Suppressor macrophage treated with lipopolysaccharide for 1 hour (primary cell): ENCODE measurements at places on chromosomes 16 and 17.

GRCh38 chr17:30368912-30369720, 9.6 kb upstream of the CPD start:
- no peak for DNase-seq

GRCh38 chr17:3804503-3804931, 3.5 kb upstream of the ITGAE start:
- DNase-seq = peak; percentile 58

- DNase-seq = no peak
These were observed 1.7 kb upstream of the COASY start for GRCh38 chr17:42560246-42560645.

GRCh38 chr17:28917465-28917864, 14.6 kb upstream of the DHRS13 start:
- no peak for DNase-seq

- peak; percentile 88 for DNase-seq
These were observed 10.7 kb upstream of the CENPV start for GRCh38 chr17:16363749-16364536.

GRCh38 chr16:81717662-81718189, 61.4 kb upstream of the PLCG2 start:
- no peak for DNase-seq

DNA sequence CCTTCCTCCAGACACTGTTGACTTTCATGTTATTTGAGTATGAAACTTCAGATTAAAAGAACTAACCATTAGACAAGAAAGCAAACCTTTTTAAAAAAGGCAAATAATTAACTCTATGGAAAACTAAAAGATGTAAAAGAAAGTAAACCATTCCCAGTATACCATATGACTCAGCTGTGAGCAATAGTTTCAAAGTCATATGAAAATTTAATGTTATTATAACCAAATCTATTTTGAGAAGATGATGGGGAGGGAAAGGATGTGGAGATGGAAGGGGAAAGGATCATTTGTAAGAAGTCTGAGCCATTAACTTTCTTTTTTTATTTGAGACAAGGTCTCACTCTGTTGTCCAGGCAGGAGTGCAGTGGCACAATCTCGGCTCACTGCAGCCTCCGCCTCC, 131.8 kb downstream of the IRX5 start:
- DNase-seq = no peak

DNA sequence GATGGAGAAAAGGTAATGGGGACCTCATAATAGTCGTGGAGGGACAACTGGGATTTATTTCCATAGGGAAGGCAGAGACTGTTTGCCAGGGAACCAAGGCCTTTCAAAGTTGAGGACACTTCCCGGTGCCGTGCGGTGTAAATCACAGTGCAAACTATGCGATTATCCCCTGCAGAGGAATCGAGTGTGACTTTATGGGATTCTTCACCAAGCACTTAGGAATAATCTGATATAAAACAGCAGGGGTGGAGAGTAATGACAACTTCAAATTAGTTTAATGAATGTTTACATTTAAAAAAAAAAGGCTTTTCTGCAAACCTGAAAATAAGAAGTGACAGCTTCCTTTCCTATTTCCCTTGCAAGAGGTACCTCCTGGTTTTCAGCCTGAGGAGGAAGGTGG, 538.2 kb downstream of the MAF start:
- DNase-seq = no peak

GRCh38 chr17:74070998-74071679, 132.3 kb upstream of the RPL38 start:
- DNase-seq = no peak

DNA sequence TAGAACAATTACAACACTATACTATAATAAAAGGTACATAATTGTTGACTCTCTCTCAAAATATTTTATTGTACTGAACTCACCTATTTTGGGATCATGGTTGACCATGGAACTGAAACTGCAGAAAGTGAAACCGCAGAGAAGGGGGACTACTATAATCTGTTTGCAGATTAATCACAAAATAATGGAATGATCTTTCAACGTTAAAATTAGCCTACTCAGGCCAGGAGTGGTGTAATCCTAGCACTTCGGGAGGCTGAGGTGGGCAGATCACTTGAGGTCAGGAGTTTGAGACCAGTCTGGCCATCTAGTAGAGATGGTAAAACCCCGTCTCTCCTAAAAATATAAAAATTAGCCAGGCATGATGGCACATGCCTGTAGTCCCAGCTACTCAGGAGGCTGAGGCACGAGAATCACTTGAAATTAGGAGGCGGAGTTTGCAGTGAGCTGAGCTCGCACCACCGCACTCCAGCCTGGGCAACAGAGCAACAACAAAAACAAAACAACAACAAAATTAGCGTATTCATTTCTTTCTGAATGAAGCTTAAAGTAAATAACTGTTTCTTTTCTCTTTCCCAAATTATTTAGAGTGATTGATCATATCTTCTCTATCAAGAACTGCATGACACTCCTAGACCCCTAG, 45.6 kb downstream of the IKZF3 start:
- DNase-seq = no peak

DNA sequence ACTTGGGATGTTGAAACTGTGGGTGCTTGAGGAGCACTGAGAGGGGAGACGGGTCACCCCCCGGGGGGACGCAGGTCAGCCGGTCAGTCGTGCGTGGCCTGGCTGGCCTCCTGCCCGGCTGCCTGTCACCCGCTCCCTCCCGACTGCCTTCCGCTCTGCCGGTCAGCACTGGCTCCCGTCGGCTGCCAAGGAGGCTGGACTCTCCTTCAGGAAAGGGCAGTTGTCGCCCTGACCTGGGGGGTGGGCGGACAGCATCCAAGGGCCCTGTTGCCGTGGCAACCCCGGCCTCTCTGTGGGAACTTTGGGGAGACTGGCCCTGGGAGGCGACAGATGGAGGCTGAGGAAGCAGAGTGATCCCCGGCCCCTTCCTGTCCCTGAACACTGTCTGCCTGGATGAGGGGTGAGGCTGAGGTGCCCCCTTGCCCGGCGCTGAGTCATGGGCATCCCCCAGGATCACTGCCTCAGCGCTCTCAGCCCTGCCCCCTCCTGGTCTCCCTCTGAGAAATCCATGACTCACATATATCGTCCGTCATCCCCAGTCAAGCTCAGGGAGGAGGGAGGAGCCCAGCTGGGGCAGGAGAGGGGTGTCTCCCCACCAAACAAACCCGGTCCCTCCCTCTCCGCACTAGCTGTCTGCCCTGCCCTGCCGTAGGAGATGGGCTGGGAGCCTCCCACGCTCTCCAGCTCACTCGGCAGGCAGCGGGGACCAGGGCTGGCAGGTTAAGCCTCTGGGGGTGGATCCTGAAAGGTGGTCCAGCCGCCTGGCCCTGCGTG, at the start of gene ADGRG1:
Gene ADGRG1, plus strand, starts transcription at position 623 of the 774 bp plus-strand sequence. CDS start 21,658 bp downstream, outside the sequence.
- peak; percentile 93 for DNase-seq

DNA sequence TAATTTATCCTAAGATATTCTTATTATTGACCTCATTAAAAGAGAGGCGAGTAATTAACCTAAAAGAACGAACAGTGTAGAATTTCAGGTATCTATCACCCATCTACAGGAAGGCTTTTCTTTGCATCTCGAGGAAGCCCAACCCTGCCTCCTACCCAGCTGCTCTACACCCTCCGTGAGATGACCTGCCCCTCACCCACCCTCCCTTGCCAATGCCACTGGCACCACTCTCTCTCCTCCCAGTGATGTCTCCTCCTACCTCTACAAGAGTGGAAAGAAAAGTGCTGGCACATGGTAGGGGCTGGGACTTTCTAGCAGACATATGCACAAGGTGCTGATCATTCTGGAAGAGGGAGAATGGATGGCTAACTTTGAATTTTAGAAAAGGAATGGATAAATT, 22.9 kb upstream of the FOXJ1 start:
- no peak for DNase-seq

- no peak for DNase-seq
These were observed 277.9 kb upstream of the MON1B start for GRCh38 chr16:76913046-76913445.

GRCh38 chr16:51818342-51818944, 667.4 kb upstream of the SALL1 start:
- peak; percentile 10 for DNase-seq

DNA sequence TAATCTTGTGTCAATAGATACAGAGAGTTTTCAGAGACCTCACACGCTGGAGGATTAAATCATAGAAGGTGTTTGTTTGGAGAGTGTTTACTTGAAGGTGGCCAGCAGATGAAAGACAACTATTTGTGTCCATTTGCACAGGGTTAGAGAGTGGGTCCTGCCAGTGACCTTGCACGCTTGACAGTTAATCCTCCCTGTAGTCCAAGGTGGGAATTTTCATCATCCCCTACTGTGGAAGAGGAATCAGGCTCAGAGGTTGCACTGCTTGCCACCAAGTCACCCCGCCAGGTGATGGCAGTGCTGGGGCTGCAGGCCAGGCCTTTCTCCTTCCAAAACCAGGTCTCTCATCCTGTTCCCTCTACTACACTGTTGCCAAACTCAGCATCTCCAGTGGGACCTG, 12.3 kb downstream of the CDH1 start:
- DNase-seq = no peak

DNA sequence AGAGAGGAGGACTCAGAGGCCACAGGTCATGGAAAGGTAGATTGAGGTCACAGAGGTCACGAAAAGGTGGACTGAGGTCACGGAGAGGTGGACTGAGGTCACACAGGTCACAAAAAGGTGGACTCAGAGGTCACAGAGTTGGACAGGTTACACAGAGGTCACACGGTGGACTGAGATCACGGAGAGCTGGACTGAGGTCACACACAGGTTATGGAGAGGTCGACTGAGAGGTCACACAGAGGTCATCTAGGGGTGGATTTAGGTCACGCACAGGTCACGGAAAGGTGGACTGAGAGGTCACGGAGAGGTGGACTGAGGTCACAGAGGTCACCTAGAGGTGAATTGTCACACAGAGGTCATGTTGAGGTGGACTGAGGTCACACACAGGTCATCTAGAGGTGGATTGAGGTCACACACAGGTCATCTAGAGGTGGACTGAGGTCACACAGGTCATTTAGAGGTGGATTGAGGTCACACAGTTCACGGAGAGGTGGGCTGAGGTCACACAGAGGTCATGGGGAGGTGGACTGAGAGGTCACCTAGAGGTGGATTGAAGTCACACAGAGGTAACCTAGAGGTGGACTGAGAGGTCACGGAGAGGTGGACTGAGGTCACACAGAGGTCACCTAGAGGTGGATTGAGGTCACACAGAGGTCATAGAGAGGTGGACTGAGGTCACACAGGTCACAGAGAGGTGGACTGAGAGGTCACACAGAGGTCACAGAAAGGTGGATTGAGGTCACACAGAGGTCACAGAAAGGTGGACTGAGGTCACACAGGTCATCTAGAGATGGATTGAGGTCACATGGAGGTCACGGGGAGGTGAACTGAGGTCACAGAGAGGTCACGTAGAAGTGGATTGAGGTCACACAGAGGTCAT, 26.7 kb upstream of the JPT2 start:
- DNase-seq = no peak

DNA sequence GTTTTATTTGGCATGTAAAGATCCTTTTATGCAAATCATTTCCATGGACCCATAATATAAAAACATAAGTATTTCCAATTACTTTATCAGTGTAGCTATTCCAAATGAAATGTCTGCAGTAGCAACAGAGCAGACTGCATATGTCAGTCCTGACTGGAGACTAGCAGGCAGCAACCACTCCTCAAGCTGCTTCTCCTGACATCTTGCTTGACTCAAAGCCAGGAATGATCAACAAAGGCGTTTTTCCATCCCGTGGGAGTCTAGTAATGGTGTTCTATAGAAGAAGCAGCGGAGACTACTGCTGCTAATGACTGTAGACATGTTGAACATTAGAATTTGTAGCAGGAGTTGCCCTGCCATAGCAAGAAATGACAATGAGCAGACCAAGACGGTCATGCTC, 73.2 kb upstream of the AKTIP start:
- DNase-seq = no peak

DNA sequence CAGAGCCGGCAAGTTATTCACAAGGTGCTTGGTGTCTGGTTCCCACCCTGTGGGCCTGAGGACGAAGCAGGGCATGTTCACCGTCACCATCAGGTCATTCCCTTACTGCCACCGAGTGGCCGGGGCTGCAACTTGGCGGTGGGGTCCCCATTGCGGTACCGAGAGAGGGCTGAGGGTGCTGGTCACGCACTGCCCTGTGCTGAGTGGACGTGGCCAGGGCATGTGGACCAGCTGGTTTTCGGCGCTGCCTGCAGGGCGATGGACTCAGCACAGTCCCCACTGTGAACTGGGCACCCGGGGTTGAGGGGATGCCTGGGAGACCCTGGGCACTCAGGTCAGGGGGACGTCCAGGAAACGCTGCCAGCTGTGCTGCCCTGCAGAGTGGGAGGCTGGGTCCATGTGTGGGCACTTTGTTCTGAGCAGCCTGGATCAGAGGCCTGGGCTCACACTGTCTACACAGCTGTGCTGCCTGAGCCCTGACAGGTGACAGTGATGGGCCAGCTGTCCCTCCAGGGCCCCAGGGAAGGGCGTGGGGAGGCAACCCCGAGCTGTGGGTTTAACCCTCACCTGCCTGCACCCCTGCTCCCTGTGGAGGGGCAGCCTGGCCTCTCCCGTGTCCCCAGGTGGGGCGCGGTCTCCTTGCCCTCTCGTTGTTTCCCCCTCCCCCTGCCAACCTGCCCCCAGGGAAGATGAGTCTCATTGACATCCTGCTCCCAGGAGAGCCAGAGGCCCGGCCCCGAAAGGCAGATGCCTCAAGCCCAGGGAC, 39.3 kb upstream of the GNG13 start:
- DNase-seq = no peak

DNA sequence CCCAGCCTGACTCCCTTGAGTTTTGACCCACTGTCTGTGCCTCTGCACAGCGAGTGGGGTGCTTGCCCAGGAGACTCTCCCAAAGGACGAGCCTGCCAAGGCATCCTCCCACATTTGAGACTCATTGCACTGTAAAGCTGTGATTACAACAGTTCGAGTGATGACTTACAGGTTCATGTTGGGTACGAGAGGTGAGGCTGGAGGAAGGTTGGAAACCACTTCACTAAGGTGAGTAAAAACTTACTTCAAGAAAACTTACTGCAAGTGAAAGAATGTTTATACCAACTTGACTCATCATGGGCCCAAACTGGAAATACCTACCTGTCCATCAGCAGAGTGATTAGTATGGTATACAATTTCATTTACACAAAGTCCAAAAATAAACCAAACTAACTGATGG, 360.1 kb upstream of the CDH11 start:
- DNase-seq = no peak

DNA sequence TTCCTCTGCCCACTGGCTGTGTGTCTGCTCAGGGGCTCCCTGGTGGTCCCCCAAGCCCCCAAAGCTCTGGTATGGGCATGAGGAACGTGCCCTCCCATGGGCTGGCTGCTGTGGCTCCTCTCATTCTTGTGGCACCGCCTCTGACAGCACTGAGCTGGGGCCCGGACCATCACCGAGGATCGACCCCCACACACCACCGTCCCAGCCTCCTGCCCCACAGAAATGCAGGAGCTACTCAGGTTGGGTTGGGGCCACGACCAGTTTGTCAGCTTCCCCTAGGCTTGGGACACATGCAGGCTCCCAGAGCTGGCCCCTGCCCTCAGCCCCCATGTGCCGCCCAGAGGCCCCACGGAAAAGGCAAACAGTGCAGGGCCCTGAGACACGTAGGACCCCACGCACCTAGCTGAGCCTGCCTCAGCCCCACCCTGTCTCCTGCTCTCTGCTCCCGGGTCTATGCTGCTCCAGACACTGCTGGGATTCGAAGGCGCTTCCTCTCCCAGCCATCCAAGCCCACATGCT, 3.3 kb upstream of the CASKIN1 start:
- no peak for DNase-seq
